ENCODE measurements at places on chromosomes 3 and 15.

- no peak for DNase-seq
Measured at GRCh38 chr3:179695672-179696313, 43.0 kb downstream of the USP13 start.

GRCh38 chr15:66138096-66138783 is 115.3 kb downstream of the MEGF11 start:
- DNase-seq, result no peak

GRCh38 chr3:31530039-31530959 is 2.4 kb upstream of the STT3B start:
- no peak for DNase-seq

DNA sequence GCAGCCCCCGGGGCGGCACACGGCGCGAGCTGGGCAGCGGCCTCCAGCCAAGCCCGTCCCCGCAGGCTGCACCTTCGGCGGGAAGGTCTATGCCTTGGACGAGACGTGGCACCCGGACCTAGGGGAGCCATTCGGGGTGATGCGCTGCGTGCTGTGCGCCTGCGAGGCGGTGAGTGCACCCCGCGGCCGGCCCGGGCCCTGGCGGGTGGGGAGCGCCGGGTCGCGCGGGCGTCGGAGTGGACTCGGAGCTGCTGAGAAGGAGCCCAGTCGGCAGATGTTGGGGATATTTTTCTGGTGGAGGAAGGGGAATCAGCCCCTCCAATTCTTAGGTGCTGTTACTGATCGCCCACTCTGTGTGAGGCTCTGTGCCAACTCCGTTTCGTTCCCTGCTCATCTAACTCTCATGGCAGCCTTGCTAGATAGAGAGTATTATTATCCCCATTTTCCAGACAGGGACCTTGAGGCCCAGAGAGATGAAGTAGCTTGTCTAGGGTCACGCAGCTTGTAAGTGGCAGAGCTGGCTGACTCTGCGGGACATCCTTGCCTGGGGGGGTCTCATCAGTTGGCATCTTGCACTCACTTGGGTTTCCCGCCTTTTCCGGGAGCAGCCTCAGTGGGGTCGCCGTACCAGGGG is 890 bp downstream of the CHRD start:
- DNase-seq, result no peak
